GM23338 (cell line): ENCODE measurements at places on chromosomes 16 and 17.

DNA sequence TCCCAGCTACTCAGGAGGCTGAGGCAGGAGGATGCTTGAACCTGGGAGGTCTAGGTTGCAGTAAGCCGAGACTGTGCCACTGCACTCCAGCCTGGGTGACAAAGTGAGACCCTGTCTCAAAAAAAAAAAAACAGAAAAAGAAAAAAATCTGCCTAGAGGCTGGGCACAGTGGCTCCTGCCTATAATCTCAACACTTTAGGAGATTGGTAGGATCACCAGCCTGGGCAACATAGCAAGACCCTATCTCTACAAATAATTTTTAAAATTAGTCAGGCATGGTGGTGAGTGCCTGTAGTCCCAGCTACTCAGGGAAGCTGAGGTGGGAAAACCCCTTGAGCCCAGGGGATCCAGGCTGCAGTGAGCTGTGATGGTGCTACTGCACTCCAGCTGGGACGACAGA is 17.7 kb downstream of the CUEDC1 start:
- no peaks in the 10 kb centered on the region for H3K27me3 ChIP-seq
- H3K4me1 ChIP-seq, result peaks cover 13% of the 10 kb centered on the region
- H3K27ac ChIP-seq, result no peak overlapping the region
- H3K36me3 ChIP-seq, result no peaks in the 10 kb centered on the region
- no peak overlapping the region for H3K4me3 ChIP-seq

GRCh38 chr17:63440127-63440769 is 5.9 kb downstream of the CYB561 start:
- no peak overlapping the region for H3K4me3 ChIP-seq
- no peak for DNase-seq
- peaks cover 12% of the 10 kb centered on the region; the same call in 1 of the 2 replicates for H3K4me1 ChIP-seq
- no peak overlapping the region for H3K27ac ChIP-seq
- peaks cover 5% of the 10 kb centered on the region for H3K27me3 ChIP-seq

DNA sequence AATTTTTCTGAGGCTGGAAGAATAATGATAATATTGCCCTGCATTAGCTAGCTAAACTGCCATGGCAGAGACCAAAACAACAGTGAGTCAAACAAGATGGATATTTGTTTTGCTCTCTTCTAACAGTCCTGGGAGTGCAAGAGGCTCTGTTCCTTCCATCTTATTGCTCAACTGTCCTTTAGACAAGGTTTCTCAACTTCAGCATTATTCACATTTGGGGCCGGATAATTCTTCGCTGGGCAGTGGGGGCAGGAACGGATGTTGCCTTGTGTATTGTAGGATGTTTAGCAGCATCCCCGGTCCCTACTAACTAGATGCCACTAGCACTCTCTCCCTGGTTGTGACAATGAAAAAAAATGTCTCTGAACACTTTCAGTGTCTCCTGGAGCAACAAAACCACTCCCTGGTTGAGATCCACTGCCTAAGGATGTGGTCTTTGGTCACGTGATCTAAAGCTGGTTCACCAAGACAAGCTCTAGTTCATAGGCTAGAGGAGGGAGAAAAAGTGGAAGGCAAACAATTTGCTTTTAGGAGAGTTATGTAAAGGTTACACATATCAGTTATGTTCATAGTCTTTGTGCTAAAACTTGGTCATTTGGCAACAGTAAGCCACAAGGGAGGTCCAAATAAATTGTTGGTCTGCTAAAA is 144.4 kb downstream of the PCTP start:
- no peaks in the 10 kb centered on the region for H3K27me3 ChIP-seq
- H3K4me1 ChIP-seq, result no peaks in the 10 kb centered on the region
- DNase-seq, result no peak

GRCh38 chr17:49497148-49498028 is 2.3 kb downstream of the NGFR start:
- H3K36me3 ChIP-seq, result no peaks in the 10 kb centered on the region
- H3K27me3 ChIP-seq, result peaks cover 75% of the 10 kb centered on the region
